Glutamatergic neuron (in vitro differentiated cells): ENCODE measurements at places on chromosomes 5 and 9. TPM values are rescaled to one million over a fixed set of nuclear protein-coding genes. Genes with fewer than 3 reads are reported as not detected.

- no peaks in the 10 kb centered on the region for H3K4me1 ChIP-seq
- H3K27ac ChIP-seq, result no peak overlapping the region
- no peak for DNase-seq
- peaks cover 12% of the 10 kb centered on the region for H3K27me3 ChIP-seq
- H3K4me3 ChIP-seq, result no peak overlapping the region
Measured at GRCh38 chr5:1912951-1913565, 30.3 kb upstream of the IRX4 start.

DNA sequence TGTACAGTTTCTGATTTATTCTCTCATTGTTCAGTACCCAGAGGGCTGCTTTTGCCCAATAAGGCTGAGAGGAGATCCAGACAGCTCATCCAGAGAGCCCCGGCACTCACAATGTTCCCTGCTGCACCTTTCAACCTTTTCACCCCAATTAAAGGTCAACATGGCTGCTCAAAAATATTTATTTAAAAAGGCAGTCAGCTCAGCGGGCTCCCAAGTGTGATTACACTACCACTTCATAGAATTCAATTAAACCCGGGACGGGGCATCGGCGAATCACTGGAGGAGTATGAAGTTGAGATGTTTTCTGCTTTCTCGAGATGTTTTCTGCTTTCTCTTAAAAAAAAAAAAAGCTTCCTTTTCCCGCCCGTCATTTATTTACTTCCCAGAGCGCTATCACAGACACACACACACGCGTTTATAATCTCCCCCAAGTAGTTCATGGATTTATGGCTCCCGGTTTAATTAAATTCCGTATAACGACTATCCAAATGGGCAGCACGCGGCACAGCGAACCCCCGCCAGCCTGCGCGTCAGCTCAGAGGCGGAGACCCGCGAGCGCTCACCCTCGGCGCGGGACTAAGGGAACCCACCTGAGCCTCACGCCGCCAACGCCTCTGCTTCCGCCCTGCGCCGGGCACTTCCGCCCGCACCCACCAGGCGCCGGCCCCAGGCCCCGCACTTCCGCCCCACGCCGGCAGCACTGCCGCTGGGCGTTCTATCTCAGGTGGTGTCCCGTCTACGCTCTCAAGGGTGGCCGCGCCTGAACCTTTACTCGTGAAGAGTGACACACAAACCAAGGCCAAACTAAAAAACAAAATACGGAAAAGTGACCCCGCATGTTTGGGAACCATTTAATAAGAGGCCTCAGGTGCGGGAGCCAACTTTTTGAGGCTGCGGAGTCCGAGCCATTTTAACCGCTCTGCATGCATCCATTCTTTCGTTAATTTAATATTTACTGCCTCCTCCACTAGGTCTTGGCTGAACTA lies at the start of gene C5orf63:
Gene C5orf63, minus strand, starts transcription at position 642 of the 986 bp plus-strand sequence. CDS start 14,507 bp downstream, outside the sequence.
- H3K36me3 ChIP-seq, result no peaks in the 10 kb centered on the region
- peak; percentile 72 for DNase-seq
- peak within 1 kb of the TSS; percentile 96 for H3K4me3 ChIP-seq
- peaks cover 2% of the 10 kb centered on the region for H3K4me1 ChIP-seq
- H3K27me3 ChIP-seq, result no peaks in the 10 kb centered on the region

DNA sequence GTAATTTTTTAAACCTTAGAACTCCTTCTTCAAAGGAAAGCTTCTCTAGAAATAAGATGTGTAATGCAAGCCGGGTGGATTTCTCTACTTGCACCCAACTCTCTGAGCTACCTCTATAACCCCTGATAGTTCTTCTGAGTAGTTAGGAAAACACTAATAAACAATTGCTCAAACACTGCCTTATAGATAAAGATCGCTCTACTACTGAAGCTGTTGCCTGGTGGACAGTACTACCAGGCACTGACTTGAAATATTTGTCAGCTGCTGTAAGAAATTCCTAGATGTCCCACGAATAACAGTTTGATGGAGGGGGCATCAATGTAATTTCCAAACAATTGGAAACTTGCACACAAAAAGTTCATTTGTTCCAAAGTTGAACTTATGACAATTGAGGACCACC lies 42.0 kb downstream of the NR3C1 start:
- H3K36me3 ChIP-seq, result no peaks in the 10 kb centered on the region
- H3K27me3 ChIP-seq, result no peaks in the 10 kb centered on the region
- H3K27ac ChIP-seq, result no peak overlapping the region
- H3K4me3 ChIP-seq, result no peak overlapping the region
- DNase-seq, result no peak

DNA sequence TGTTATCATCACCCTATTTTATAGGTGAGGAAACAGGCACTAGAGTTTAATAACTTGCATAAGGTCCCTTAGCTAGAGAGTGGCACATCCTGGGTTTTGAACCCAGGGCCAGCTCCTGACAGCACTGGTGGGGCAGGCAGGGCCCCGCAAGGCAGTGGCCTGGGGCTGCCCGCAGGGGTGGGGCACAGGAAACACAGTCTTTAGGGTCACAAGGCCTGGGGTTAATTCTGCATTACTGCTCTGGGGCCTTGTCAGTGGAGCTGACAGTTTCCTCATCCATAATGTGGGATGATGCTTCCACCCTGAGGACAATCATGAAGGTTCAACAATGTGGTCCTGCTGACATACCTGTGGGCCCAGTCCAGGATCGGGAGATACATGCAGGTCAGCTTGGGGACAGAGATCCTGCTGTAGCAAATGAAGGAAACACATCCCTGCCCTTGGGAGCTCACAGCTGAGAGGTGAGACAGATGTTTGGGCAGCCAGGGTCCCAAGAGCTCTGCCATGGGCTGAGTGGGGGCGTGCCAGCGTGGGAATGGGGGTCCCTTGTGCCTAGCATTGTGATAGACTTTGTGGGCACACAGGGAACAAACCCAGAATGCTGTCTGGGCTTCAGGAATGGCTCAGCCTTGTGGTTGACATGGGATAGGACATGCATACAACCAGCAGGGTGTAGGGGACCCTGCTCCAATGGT lies 14.7 kb downstream of the FGF18 start:
- H3K36me3 ChIP-seq, result no peaks in the 10 kb centered on the region
- no peak overlapping the region for H3K4me3 ChIP-seq
- peaks cover 29% of the 10 kb centered on the region for H3K4me1 ChIP-seq
- H3K27ac ChIP-seq, result no peak overlapping the region

GRCh38 chr5:122447879-122448278 lies 135.8 kb downstream of the SNCAIP start:
- DNase-seq, result no peak
- no peaks in the 10 kb centered on the region for H3K27me3 ChIP-seq
- no peak overlapping the region for H3K4me3 ChIP-seq
- H3K36me3 ChIP-seq, result no peaks in the 10 kb centered on the region
- H3K4me1 ChIP-seq, result no peaks in the 10 kb centered on the region

- no peak overlapping the region for H3K27ac ChIP-seq
- DNase-seq, result no peak
- H3K4me1 ChIP-seq, result no peaks in the 10 kb centered on the region
Measured at GRCh38 chr9:2798423-2798822, 45.5 kb downstream of the PUM3 start.

GRCh38 chr9:121954477-121955140 lies 138.5 kb downstream of the TTLL11 start:
- H3K27me3 ChIP-seq, result peaks cover 3% of the 10 kb centered on the region
- no peak for DNase-seq
- H3K4me1 ChIP-seq, result no peaks in the 10 kb centered on the region

DNA sequence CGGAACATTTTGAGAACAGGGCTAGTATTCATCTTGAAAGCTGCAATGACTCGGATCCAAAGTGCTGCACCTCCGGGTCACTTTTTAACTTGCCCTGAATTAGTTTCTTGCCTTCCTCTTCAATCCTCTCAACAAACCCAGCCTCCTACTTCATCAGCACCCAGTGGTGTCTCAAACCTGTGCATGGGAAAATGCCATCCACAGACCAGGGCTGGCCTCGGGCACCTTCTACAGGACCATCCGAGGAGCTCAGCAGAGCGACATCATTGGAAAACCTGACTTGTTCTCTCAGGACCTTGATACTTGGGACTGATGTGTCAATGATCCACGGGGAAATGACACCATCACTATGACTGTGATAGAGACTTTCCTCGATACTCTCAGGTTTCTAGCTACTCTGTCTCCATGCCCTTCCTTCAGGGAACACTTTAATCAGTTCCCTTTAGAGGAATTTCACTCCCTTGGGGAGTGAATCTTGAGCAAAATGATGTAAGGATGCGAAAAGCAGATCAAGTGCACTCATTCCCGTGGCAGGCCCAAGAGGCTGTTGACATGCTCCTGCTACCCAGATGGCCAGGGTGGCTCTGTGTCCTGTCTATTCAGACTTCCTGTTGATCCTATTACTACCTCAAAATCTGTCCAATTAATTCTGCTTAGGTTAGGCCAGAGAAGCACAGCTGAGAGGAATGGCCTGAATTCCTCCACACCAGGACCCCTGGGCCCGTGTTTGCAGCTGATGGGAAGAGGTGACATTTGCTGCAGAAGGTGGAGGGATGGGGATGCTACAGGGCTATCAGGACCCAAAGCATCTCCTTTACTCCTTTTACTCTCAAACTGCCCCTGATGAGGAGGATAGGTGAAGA lies 96.5 kb upstream of the SLC25A48 start:
- no peak for DNase-seq
- H3K4me3 ChIP-seq, result no peak overlapping the region
- H3K36me3 ChIP-seq, result no peaks in the 10 kb centered on the region
- no peak overlapping the region for H3K27ac ChIP-seq
- no peaks in the 10 kb centered on the region for H3K4me1 ChIP-seq

DNA sequence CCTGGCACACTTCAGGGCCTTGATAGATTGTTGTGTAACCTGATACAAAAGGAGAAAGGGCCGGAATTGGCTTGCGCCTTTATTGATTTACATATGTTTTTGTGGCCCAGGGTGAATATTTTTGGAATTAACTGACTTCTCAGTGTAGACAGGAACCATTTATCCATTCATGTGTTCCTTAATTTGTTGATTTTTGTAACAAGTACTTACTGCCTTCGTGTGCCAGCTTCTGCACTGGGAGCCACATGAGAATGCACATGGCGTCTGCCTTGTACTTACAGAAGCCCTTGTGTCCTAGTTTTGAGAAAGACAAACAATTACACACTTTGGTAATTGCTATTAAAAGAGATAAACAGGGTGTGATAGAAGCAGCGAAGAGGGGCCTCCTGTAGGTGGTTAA lies 26.4 kb downstream of the EHMT1 start:
- peaks cover 5% of the 10 kb centered on the region for H3K27me3 ChIP-seq
- no peak overlapping the region for H3K27ac ChIP-seq
- no peak overlapping the region for H3K4me3 ChIP-seq
- no peak for DNase-seq
- peaks cover 26% of the 10 kb centered on the region for H3K4me1 ChIP-seq
- no peaks in the 10 kb centered on the region for H3K36me3 ChIP-seq

GRCh38 chr9:18626046-18626698 lies 152.2 kb downstream of the ADAMTSL1 start:
- no peaks in the 10 kb centered on the region for H3K36me3 ChIP-seq
- no peak overlapping the region for H3K27ac ChIP-seq
- DNase-seq, result no peak
- H3K4me3 ChIP-seq, result no peak overlapping the region
- H3K4me1 ChIP-seq, result peaks cover 5% of the 10 kb centered on the region
- H3K27me3 ChIP-seq, result no peaks in the 10 kb centered on the region

GRCh38 chr9:16363916-16364315 lies 506.6 kb downstream of the BNC2 start:
- peaks cover 2% of the 10 kb centered on the region for H3K27me3 ChIP-seq
- no peak overlapping the region for H3K4me3 ChIP-seq
- no peak for DNase-seq
- no peak overlapping the region for H3K27ac ChIP-seq
- peaks cover 15% of the 10 kb centered on the region for H3K36me3 ChIP-seq

GRCh38 chr5:92715946-92716520 lies 865.0 kb downstream of the NR2F1-AS1 start:
- peaks cover 2% of the 10 kb centered on the region for H3K27me3 ChIP-seq
- no peaks in the 10 kb centered on the region for H3K36me3 ChIP-seq
- H3K4me3 ChIP-seq, result no peak overlapping the region
- no peak for DNase-seq

DNA sequence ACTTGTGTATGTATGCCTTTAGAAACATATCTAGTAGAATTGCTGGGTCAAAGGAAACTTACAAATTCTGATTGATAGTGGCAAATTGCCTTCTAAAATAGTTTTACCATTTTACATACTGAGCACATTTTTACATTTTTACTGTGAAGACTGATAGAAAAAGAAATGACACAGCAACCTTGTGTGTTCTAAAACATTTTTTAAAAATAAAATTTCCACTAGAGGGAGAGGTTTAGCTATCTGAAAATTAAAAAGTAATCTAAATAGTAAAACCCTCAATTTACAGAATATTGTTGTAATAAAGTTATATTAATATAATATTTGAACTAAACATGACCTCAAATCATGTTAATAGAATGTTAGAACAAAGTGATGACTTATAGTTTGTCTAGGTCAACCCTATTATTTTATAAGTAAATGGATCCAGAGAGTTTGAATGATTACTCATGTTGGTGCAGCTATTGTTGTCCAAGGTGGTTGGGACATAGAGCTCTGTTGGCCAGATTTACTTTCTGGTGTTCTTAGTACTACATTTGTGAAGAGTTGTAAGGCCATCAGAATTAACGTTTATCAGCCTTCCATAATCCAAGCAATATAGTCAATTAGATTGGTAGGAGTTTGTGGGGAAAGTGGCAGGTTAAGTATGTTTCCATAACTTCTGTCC lies 17.2 kb downstream of the CENPP start:
- no peak overlapping the region for H3K27ac ChIP-seq
- H3K27me3 ChIP-seq, result no peaks in the 10 kb centered on the region
- no peak overlapping the region for H3K4me3 ChIP-seq
- H3K36me3 ChIP-seq, result peaks cover 10% of the 10 kb centered on the region

DNA sequence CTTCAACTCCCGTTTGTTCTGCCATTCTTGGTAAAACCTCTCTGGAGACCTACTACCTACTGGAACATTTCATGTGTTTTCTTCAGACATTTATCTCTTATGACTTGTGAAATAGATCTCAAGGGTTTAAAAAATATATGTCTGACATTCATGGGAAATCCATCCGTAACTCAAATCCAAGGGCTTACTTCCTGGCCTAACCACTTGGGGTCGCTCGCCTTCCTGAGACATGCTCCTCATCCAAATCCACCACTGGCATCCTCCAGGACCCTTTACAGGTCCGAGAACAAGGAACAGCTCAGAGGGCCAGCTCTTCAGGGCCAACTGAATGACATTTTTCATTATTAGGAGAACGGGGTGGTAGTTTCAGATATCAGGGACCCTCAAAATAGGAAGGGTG lies 235.1 kb upstream of the TUT7 start:
- peaks cover 1% of the 10 kb centered on the region for H3K27me3 ChIP-seq
- no peak overlapping the region for H3K4me3 ChIP-seq
- no peaks in the 10 kb centered on the region for H3K4me1 ChIP-seq
- no peaks in the 10 kb centered on the region for H3K36me3 ChIP-seq
- DNase-seq, result no peak

- no peak overlapping the region for H3K4me3 ChIP-seq
- H3K27ac ChIP-seq, result no peak overlapping the region
- no peak for DNase-seq
- H3K4me1 ChIP-seq, result peaks cover 7% of the 10 kb centered on the region
- H3K36me3 ChIP-seq, result no peaks in the 10 kb centered on the region
- H3K27me3 ChIP-seq, result peaks cover 2% of the 10 kb centered on the region
Measured at GRCh38 chr5:61882901-61883500, 423.0 kb upstream of the KIF2A start.

PCSK1 gene
- 11.6 TPM for total RNA-seq

APBB3 gene
- 103 TPM for total RNA-seq

NCBP1 gene
- total RNA-seq, result 52.1 TPM

PCDHA11 gene
- total RNA-seq, result 23.2 TPM

TRIM7 gene
- 0.93 TPM for total RNA-seq

NFX1 gene
- 37.5 TPM for total RNA-seq
